MCF 10A (cell line): ENCODE measurements at places on chromosomes 6 and 20.

DNA sequence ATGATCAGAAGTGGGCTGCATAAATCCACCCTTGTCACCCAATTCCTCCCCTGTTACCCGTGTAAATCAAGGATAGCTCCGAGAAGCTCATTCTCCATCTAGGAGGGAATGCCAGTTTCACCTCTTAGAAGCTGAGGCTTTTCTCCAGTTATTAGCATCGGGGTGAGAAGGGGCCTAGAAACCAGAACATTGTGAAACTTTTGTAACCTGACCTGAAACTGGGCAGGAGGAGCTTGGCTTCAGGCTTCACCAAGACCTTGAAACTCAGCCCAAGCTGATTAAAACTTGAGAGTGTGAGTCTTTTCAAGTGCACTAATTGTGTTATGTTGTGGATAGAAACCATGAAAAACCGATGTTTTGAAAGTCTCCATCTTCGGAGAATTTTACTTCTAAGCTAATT is 103.1 kb downstream of the BMP2 start:
- DNase-seq = peak; percentile 26

DNA sequence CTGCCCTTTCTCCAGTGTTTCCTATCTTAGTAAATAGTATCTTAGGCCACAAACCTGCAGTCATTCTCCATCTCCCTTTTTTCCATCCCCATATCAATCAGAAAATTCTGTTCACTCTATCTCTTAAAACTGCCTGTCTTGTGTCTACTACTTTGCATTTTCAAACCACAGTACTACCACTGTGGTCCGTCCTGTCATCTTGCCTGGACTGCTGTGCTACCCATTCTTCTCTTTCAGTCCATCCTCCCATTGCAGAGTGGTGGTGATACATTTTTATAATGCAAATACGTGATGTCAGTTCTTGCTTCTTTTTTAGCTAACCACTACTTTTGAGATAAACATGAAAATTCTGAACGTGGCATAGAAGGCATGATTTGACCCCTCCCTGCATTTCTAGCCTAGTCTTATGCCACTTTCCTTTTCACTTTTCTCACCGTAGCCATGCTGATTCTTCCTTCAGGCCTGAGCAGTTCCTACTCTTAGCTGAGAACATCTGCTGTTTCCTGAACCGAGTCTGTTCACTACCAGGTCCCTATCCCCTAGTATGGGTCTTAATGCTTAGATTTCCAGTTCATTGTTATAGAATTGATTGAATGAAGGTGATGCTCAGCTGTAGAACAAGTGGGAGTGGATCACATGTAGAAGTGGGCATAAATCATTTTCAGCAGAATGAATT is 13.8 kb downstream of the TBPL1 start:
- DNase-seq = no peak

DNA sequence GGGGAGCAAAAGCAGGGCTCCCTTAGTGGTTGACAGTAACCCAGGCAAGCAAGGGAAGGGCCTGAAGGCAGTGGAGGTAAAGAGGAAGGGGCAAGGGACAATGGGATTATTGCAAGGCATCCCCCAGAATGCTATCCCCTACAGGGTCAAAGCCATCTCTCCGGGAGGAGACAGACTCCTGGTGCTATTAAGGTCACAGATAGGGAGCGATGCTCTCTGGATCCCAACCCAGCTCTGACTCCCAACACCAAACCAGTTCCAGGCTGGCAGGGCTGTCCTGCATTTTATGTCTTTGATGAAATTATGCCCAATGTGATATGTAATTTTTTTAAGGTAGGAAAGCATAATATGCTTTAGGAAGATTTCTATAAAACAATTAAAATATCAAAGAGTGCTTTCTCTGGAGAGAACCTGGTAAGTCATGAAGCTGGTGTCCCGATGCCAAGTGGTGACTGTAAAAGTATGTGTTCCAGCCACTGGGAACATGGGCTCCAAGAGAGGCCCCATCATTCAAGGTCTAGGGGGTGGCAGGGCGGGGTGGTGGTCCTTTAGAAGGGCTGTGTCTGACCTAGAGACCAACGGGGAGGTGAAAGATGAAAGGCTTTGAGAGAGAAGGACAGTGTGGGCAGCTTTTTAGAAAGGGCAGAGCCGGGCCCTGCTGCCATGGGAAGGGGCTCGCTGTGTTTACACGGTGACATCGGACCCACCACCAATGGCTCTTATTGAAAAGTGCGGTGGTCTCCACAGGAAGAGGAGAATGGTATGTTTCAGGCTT is 276.5 kb downstream of the CDC5L start:
- no peak for DNase-seq

DNA sequence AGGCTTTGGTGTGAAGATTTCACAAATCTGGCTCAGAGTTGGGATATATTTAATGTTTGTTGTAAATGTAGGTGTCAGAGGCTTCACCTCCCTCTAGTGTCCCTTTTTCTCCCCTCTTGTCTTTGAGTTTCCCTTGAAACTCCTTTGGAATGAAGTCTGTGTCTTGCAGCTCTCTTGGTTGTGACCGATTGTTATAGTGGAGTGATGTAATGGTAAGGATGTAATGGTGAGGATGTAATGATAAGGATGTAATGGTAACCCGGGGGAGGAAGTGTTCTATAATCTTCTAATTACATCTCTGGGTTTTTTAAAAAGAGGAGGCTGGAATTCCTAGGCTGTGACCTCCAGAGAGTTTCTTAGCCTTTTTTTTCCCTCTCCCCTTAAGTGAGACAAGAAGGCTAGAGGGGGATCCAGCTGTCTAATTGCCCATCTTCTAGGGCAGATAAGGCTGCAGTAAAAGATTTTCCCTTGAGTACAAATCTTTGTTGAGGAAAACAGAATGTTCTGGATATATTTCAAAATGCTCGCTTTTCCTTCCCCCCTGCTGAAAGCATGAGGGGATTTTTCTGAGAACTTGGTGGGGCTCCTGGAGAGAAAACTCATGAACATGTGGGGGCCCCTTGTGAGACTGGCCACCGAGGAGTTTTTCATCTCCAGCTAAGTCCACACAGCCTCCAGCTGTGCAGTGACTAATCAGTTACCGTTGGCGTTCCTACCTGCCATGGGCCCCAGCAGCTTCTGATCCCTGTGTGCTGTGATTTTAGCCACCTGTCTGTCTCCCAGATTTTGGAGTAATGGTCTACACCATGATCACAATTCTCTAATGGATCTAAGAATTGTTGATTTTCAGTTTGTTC is 156.7 kb upstream of the PMEPA1 start:
- DNase-seq = no peak

- no peak for DNase-seq
Observed at GRCh38 chr6:127968394-127968793, 67.5 kb upstream of the THEMIS start.

- DNase-seq = no peak
Observed at GRCh38 chr20:15710636-15711035, 862.6 kb downstream of the KIF16B start.

GRCh38 chr6:100035873-100036653 is 42.0 kb upstream of the MCHR2 start:
- no peak for DNase-seq

DNA sequence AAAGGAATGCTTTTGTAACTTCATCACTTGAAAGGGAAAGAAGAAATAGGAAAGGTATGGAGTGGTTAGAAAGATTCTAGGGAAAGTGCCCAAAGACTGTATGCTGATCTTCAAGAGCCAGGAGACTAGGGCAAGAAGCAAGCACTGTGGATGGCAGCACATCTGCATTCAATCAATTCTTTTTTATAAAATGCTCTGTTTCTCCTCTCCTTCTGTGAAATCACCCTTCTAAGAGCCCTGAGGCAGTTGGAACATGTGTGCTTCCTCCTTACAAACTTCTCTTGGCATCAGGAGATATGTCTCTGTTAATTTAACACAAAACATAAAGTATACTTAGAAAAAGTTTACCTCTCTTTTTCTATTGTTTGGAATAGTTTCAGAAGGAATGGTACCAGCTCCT is 1162.2 kb upstream of the GJE1 start:
- no peak for DNase-seq

- DNase-seq = peak; percentile 65
Observed at GRCh38 chr6:52263709-52264540, 19.6 kb upstream of the IL17F start.

GRCh38 chr20:46507760-46508407 is 5.5 kb downstream of the ZNF334 start:
- no peak for DNase-seq

DNA sequence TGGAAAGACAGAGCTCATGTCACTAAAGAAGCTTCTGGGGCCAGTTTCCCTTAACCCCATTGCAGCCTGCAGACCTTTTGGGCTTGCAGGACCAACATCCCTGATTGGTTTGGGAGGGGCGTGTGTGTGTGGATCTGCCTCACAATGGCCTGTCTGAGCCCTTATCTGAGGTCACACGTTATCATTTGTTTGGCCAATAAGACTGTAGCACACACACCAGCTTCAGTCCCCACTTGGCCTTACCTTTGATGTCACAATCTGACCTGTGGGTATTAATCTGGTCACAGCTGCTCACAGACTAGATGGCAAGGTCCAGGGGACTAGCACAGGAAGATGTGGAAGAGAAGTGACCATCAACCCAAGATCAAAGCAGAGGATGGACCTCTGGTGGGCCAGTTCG is at the start of gene SCP2D1:
SCP2D1 (plus strand) TSS at position 301 of the 400 bp plus-strand sequence; CDS start at position 334, 33 bp downstream.
- DNase-seq = no peak

DNA sequence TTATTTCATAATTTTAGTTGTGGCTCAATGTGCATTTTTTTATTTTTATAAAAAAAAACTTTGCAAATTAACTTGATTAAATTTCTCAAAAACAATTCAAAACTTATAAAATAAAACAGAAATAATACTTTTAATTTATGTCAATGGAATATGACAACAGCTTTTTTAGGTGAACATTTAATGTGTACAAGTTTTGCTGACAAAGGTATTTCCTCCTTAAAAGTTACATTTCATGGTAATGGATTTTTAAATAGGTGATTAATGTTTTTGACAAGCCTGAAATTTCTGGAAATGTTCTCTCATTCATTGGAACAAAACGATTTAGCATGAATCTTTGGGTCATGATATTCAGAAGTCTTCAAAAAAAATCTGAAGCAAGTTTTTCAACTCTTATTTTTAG is 1160.0 kb downstream of the HACE1 start:
- DNase-seq = no peak

- DNase-seq = no peak
Observed at GRCh38 chr6:18415671-18416340, 28.7 kb downstream of the RNF144B start.

DNA sequence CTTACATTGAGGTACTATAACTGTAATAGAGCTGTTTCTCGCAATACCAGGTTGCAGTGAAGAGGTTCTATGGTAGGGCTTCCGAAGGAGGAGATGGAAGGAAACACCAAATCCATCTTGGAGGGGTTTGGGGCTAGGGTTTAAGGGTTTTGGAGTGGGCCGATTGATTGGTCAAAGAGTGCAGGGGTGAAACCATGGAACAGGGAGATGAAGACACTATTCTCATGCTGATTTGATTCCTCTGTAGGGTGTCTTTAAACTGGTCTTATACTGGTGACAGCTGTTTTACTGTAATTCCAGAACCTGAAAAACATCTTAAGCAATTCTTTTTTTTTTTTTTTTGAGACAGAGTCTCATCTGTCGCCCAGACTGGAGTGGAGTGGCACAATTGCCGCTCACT is 7.8 kb downstream of the SMIM13 start:
- DNase-seq = no peak

DNA sequence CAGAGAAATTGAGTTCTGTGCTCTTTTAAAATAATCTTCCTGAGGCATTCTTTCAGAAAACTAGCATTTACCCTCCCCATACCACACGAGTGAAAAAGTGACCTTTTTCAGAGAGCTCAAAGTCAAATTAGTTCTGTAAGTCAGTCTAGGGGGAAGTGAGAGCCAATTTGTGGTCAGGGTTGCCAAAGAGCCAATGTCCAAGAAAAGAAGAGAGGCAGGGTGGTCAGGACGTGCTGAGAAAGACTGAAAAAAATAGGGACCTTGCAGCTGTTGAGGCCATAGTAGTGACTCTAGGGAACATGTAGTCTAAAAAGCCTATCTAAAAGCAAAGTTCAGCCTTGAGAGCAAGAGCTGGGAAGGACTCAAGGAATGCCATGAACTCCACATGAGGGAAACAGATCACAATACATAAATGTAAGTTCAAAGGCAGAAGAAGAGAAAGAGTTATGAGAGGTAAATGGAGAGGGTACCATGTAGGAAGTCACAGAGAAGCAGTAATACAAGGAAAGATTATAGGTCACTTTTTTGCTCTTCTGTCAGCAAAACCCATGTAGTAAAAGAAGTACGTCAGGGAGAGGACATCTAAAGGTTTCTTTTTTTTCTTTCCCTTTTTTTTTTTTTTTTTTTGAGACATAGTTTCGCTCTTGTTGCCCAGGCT is 565.1 kb upstream of the FLRT3 start:
- no peak for DNase-seq

- DNase-seq = no peak
Observed at GRCh38 chr20:53962388-53962787, 108.0 kb downstream of the BCAS1 start.
